ENCODE measurements at places on chromosomes 16 and 17.

DNA sequence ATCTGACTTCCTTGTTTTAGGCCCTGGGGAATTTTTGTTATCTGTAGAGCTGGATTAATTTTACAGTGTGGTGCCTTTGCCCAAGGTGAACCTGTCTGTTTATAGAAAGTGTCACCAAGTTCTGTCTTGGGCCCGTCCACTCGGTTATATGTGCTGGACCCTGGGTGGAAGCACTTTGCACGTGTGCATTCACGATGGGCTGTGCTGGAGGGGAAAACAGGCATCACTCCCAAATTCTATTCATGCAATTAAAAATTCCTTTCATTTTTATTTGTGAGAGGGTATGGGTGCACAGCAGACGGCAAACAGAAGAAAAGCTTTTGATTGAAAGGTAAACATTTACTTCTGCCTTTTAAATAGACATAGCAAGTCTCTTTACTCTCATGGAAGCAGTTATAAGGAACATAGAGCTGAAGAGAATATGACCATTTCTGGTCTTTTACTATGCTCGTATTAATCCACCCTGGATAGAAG is 101.2 kb downstream of the WWOX start:
- DNase-seq, result no peak

DNA sequence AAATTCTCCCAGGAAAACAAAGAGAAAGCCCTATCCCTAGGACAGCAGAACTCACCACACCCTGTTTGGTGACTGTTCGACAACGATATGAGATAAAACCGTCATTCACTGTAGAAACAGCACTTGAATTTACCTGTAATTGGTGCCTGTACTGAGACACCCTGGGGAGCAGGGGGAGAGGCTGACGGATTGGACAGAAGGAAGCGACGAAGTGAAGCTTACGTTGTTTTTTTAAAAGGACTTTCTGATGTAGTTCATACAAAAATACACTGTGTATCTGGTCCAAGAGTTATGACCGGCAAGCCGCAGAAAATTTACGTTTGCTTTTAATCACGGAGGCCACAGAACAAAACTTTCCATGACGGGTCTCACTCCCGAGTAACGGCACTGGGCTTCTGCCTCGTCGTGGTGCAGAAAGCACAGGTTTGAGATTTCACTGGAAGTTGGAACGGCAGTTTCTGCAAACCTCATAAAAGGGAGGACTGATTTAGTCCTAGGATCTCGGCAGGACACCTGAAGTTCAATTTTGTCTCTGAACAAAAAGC is 9.7 kb downstream of the NXN start:
- no peak for DNase-seq

DNA sequence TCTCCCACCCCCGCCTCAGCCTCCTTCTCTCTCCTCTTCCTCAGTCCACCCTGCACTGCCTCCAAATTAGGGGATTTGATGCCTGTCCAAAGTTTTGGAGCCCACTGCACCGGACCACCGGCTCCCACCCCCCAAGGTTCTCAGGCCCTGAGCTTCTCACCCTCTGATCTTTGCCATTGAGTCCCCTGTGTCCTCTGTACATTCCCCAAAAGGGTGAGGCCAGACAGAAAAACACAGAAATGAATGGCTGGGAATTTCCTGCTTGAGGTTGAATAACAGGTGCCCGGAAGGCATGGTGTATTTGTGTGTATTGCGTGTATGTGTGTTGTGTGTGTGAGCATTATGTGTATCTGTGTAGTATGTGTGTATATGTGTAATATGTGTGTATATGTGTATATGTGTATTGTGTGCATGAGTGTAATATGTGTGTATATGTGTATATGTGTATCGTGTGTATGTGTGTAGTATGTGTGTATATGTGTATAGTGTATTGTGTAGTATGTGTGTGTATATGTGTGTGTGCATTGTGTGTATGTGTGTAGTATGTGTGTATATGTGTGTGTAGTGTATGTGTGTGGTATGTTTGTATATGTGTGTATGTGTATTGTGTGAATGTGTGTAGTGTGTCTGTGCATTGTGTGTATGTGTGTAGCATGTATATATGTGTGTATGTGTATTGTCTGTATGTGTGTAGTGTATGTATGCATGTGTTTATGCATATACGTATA is 16.0 kb upstream of the CCL17 start:
- DNase-seq, result no peak

DNA sequence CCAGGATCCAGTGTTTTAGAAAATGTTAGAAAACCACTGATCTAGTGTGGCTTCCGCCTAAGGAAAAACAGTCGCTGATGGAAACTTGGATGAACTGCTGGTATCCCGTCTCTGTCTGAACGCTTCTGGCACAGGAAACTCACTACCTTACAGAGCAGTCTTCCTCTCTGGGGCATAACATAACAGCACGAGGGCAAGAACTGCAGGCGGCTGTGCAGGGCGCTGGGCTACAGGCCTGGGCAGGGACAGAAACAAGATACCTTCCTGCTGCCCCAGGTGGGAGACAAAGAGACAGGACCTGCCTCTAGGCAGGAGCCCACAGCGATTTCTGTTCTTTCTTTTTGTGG is 10.5 kb downstream of the MXRA7 start:
- DNase-seq, result no peak

- DNase-seq, result no peak
Measured at GRCh38 chr17:16267174-16267573, 50.2 kb downstream of the PIGL start.

- no peak for DNase-seq
Measured at GRCh38 chr17:72107100-72107499, 13.7 kb upstream of the SOX9 start.

- no peak for DNase-seq
Measured at GRCh38 chr17:19278729-19279128, 41.6 kb downstream of the EPN2 start.

DNA sequence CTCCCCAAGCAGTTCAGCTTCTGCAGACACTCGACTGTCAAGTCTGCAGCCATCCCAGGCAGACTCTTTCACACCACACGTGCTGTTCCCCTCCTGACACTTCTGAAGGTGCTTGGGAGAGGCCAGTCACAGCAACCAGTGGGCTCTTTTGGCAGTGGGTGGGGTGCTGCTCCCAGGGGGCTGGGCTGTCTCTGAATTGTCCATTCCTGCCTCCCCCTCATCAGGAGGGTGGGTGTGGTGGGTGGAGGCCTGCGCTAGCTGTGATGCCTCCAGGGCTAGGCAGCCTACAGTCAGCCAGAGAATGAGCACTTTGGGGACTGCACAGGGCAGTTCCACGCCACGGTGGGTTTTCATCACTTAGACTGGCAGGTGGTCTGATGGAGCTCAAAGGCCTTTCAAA is 10.3 kb downstream of the STARD3 start:
- DNase-seq, result no peak

GRCh38 chr17:6558276-6558675 is 1.9 kb upstream of the PITPNM3 start:
- no peak for DNase-seq

DNA sequence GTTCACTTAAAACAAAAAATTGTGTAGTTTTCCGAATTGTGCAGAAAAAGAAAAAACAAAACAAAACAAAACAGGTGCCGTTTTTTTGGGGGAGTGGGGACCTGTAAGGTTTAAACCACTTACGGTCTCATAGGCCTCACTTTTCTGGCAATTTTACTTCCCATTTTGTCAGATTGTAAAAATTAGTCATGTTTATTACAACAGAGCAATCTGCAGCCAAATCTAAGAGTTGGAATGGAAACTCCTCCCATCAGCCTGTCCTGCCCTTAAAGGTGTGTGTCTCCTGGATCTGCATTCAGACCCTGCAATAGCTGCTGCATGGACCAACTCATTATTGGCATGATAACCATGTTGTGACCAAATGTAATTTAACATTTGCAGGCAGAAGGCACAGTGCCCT is 8.2 kb upstream of the SALL1 start:
- no peak for DNase-seq

GRCh38 chr16:53266156-53266555 is 168.1 kb upstream of the RBL2 start:
- no peak for DNase-seq

DNA sequence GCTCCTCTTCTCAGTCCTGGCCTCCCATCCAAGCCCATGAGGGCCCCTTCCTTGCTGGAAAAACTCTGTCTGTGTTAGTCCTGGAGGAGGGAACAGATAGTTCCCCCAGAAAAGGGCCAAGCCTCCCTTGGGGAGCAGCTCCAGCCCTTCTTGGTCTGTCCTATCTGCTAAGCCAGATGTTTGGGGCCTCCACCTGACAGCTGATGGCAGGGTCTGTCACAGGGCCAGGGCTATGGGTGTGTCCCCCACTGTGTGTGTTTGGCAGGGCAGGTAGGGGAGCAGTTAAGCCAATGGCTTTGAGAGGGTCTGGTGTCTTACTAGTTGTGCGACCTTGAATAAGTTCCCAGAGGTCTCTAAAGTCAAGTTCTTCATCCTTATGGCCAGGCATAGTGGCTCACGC is 13.6 kb upstream of the SLC4A1 start:
- no peak for DNase-seq

DNA sequence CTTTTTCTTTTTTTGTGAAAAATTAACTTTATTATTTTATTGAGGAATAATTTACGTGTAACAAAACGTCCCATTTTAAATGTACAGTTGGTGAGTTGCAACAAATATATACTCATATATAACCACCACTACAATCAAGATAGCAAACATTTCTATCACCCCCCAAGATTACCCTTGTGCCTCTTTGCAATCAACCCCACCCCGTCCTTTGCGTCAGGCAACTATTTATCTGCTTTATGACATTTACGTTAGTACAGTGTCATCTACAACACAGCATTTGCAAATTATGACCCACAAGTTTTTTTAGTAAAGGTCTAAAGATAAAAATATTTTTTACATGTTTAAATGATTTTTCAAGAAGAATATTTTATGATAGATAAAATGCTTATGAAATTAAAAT is 485.6 kb upstream of the SOX9 start:
- no peak for DNase-seq

GRCh38 chr17:32355649-32356377 is 5.9 kb downstream of the ZNF207 start:
- DNase-seq, result no peak

DNA sequence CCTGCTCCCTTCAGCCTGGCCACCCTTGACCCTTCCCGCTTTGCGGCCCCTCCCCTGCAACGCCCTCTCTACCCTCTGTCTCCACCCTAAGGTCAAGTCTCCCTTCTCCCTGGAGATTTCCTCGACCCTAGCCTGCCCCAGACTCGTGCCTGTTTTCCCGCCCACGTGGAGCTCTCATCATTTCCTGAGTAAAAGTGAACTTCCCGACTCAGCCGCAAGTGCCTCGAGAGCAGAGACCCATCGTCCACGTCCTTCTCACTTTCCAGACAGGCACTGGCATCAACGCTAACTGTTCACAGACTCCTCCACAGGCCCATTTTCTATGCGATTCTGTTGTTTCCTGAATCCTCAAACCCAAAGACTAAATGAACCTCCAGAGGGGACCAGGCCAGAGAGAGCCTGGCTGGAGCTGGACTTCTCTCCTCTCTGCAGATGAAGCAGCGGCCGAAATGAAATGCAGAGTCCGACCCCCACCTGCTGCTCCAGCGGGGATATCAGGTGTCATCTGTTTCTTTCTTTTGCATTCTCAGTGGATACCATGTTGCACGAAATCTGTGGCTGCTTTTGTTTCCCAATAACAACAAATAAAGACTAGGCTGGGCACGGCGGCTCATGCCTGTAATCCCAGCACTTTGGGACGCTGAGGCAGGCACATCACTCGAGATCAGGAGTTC is 52.5 kb downstream of the RTN4RL1 start:
- no peak for DNase-seq

DNA sequence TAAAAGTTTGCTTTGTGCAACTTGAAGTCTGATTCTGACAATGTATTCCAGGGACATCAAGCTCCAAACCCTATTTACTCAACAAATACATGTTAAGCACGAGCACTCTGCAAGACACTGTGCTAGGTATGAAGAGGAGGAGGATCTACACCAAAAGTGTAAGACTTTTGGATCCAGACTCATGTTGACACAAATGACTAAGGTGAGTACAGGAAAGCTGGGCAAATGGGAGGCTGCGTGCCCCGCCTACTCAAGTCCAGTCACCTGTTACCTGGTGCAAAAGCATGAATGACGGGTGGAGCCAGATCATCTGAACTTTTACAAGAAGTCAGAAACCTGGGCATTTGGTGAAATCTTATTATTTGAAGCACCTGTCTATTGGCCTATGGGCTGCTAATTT is 120.7 kb downstream of the ABCC12 start:
- DNase-seq, result no peak

- no peak for DNase-seq
Measured at GRCh38 chr17:5485270-5486205, at the start of gene DERL2. Gene DERL2 (minus strand): TSS chr17:5486178. CDS start chr17:5486161, 17 bp downstream.

- no peak for DNase-seq
Measured at GRCh38 chr17:9107527-9107926, 86.2 kb downstream of the NTN1 start.

DNA sequence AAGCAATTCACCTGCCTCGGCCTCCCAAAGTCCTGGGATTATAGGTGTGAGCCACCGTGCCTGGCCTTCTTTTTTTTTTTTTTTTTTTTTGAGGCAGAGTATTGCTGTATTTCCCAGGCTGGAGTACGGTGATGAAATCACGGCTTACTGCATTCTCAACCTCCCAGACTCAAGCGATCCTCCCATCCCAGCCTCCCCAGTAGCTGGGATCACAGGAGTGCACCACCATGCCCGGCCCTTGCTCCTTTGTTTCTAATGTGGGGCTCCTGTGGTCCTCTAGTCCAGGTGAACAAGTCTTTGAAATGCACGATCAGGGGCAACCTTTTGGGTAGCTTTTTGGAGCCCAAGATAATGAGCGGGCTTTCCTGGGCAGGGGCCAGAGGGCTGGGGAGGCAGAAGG is 23.2 kb downstream of the CMIP start:
- no peak for DNase-seq

DNA sequence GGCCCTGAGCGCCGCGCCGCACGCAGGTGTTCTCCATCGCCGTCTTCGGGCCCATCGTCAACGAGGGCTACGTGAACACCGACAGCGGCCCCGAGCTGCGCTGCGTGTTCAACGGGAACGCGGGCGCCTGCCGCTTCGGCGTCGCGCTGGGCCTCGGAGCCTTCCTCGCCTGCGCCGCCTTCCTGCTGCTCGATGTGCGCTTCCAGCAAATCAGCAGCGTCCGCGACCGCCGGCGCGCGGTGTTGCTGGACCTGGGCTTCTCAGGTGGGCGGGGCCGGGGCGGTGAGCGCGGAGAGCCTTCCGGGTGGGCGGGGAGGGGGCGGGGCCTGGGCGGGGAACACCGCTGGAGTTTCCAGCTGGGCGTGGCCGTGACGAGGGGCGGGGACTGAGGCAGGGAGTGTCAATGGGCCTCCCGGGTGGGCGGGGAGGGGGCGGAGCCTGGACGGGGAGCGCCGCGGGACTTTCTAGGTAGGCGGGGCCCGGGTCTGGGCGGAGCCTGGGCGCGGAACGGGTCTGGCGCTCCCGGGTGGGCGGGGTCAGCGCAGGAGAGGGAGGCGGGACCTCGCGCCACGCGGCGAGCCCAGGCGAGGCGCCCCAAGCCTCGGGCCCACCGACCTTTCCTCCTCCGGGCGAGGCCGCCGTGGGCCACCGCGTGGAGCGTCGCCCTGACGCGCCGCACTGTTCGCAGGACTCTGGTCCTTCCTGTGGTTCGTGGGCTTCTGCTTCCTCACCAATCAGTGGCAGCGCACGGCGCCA is 2.4 kb downstream of the SYNGR3 start:
- peak; percentile 99 for DNase-seq
